Lower lobe of right lung (tissue), 2 donors: ENCODE measurements at places on chromosomes 2 and 18. TPM values are rescaled to one million over a fixed set of nuclear protein-coding genes. Genes with fewer than 3 reads are reported as not detected.

GRCh38 chr2:198517976-198518375, 713.6 kb downstream of the PLCL1 start:
- DNase-seq: no peak

DNA sequence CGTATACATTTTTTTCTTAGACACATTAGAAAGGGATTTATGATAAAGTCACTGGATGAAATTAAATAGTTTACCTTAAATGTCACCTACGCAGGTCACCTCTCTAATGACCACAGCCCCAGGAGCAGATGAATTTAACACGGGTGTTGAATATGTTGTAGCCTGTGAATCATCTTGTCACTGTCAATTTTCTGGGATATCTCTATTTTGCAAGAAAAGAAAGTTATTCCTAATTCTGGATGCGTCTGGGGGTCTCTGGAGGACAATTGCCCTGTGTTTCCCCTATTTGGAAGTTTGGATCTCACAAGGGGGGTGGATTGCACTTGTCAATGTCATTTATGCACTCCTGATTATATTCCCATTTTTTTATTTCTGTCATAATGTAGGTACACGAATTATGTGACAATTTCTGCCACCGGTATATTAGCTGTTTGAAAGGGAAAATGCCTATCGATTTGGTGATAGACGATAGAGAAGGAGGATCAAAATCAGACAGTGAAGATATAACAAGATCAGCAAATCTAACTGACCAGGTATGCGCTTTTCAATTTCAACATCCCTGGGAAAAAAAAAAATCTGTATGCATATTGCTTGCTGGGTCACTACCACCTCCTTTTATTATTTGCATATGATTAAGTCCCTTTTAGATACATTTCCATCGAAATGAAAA, 7.7 kb downstream of the MEIS1 start:
- no peak for DNase-seq

GRCh38 chr2:72949642-72950041, 32.3 kb downstream of the EMX1 start:
- no peak for DNase-seq

NDC80 gene
- 1.1 TPM for total RNA-seq

ZNF2 gene
- total RNA-seq: 4.1 TPM

GRCh38 chr18:56052202-56052601, 464.2 kb upstream of the TCF4 start:
- DNase-seq: no peak

GRCh38 chr18:76399613-76400391, 95.2 kb downstream of the ZNF516 start:
- DNase-seq: no peak

DNA sequence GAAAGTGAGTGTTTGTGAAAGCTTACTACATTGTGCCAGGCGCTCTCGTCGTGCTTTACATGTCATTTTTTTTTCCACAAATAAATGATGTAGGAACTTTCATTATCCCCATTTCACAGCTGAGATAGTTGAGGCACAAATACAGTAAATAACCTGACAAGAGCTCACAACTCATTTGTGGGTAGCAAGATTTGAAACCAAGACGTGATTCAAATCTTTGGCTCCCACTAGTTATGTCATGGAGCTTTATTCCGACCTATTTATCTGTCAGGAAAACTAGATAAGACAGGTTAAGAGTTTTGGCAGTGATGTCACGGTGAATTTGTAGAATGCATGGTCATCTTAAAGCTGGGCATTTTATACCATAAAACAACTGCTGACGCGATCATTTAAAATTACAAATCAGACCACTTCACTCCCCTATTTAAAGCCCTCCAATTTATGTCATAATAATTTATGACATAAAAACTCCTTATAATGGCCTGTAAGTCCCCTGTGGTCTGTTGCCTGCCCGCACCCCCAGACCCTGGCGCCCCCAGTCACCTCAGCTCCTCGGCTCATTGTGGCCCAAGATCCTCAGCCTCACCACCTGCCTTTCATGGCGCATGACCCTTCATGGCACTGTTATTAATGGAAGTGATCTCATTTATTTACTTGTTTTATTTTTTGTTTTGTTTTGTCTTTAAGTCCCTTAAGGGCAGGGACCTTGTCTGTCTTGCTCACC, 678 bp upstream of the ZNF24 start:
- DNase-seq: no peak

DNA sequence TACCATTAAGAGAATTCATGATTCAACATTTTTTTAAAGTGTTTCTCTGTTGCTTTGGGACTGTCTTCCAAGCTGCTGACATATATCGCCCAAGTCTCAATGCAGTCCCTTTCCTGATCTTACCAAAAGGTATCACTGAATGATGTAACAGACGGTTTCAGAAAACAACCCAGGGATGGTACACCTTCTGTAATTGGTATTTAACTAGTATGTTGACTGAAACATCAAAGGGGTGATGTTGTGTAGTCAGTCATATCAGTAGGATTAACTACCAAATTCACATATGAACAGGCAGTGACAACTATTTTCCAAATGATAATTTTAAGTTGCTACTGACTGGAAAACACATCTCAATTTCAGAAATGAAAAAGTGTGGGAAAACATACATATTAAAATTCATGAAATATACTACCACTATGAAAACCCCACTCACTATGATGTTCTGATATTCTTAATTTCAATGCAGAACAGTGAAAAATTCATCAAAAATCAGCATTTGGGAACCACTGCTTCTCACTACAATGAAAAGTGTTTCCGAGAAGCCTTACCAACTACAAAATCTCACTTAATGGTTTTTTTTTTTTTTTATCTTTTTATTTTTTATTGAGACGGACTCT, 59.8 kb downstream of the MEMO1 start:
- DNase-seq: no peak

GRCh38 chr2:157287160-157287559, 29.7 kb downstream of the GALNT5 start:
- no peak for DNase-seq

APOB gene
- 0.53 TPM for total RNA-seq

DNA sequence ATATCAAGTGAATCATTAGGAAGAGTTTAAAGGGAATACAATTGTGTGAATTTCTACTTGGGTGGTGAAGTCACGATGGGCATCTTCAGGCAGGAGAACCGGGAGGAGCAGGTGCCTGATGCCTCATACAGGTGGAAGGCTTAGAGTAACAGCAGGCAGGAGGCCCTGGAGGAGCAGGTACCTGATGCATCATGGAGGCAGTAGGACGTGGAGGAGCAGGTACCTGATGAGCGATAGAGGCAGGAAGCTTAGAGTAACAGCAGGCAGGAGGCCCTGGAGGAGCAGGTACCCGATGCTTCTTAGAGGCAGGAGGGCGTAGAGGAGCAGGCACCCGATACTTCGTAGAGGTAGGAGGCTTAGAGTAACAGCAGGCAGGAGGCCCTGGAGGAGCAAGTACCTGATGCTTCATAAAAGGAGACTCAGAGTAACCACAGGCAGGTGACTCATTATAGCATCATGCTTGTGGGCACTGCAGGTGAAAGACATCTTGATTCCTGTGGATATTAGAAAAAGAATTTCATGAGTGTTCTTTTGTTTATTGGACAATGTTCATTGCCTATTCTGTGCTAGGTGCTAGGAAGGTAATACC, 133.9 kb downstream of the ATP9B start:
- no peak for DNase-seq

CAPN14 gene
- 0.15 TPM for total RNA-seq

DNA sequence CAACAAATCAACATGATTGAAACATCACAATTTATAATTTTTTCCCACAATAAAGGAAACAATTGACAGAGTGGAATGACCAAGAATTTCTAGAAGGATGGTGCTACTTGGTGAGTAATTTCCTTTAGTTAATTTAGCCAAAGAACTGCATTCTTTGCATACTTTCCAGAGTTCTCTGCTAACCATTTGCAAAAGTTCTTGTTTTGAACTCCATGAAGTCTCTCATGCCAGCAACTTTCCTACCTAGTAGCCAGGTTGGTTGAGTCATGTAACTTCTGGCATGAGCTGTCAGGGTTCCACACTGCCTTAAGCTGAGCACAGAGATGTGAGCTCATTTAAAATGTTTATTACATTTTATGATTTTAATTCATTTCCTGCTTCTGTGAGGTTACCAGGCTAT, 539.6 kb downstream of the PID1 start:
- DNase-seq: no peak

LIPG gene
- total RNA-seq: 3.7 TPM

DNA sequence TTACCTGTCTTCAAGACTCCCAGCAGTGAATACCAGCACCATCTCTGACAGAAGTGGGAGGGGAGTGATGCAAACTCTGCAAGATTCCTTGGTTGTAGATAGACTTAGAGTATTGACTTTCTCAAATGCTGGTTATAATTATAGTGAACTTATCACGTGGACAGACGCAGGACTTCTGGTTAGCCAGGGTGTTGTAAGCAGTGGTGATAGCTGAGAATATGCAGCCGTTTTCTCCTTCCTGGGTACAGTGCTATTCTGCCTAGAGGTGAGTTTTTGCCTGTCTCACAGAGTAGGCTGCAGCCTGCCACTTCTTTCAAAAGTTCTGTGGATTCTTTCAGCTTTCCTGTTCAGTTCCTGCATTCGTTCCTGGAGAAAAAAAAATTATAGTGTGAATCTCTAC, 733 bp upstream of the CXCR2 start:
- DNase-seq: no peak

DNA sequence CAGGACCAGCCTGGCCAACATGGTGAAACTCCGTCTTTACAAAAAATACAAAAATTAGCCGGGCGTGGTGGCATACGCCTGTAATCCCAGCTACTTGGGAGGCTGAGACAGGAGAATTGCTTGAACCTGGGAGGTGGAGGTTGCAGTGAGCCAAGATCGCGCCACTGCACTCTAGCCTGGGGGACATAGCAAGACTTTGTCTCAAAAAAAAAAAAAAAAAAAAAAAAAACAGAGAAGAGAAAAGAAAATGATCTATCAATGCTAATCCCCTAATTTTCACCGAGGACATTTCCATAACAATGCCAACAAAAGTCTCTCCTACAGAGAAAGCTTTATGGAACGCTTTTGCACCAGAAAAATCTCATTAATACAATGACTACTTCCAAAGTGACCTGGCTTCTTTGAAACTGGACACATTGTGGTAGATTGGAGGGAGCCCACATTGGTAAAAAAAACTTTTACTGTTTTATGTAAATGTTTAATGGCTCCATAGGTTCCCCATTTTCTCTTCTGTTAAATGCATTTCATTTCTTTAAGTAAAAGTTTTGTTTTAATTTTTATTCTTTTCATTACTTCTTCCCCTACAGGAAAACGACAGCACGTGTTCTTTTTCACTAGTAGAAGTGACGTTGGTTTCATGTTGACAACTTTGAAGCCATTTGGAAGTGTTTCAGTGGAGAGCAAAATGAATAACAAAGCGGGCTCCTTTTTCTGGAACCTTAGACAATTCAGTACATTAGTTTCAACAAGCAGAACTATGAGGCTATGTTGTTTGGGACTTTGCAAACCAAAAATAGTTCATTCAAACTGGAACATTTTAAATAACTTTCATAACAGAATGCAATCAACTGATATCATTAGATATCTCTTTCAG, 888 bp downstream of the FASTKD2 start:
- DNase-seq: no peak

ILKAP gene
- 43.4 TPM for total RNA-seq

GRCh38 chr2:222568865-222569264, 87.0 kb downstream of the FARSB start:
- DNase-seq: no peak

- no peak for DNase-seq
Observed at GRCh38 chr2:174059178-174059883, 94.2 kb upstream of the SP3 start.

GCG gene
- total RNA-seq: not detected

- no peak for DNase-seq
Observed at GRCh38 chr2:201858281-201859184, 52.2 kb downstream of the CDK15 start.

SERPINB3 gene
- total RNA-seq: not detected

GRCh38 chr2:231123362-231123898, 1.4 kb downstream of the HTR2B start:
- DNase-seq: no peak

DNA sequence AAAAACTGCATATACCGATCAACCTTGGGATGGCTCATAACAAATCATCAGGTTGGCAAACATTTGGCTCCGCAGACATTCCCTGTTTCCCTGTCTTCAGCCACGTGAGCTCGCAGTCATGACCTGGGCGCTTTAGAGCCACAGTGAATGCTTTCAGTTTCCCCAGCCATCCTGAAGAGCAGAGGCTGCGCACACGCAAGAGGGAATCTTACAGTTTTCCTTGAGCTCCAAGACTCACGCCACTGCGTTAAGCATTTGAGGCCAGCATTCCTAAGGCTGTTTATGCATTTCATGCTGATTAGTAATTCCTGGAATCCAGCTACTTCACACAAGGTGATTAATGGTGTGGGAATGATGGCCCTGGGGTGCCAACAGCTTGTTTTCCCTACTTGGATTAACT, 95.1 kb downstream of the MTCL1 start:
- no peak for DNase-seq

- DNase-seq: no peak
Observed at GRCh38 chr2:96822786-96823185, 6.7 kb downstream of the CNNM3 start.

POTEF gene
- not detected for total RNA-seq

- no peak for DNase-seq
Observed at GRCh38 chr2:204591225-204591624, 46.0 kb downstream of the PARD3B start.

DNA sequence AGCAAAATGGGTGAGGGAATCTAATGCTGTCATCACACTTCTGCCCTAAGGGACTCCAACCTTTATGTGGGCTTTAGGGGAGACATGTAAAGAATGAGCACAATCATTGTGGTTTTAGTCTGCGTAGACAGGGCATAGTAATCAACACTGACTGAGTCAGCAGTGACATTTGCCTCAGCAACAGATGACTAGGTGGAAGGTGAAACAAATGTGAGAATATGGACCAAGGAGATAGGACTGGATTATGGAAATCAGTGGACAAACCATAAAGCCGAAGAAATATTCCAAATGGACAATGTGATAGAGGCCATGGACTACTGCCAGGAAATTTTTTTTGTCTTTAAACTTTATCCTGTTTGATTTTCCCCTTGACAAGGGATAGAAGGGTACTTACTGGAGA, 83.9 kb downstream of the PDK1 start:
- DNase-seq: no peak

GRCh38 chr2:4539121-4539520, 835.7 kb downstream of the DCDC2C start:
- no peak for DNase-seq

DNA sequence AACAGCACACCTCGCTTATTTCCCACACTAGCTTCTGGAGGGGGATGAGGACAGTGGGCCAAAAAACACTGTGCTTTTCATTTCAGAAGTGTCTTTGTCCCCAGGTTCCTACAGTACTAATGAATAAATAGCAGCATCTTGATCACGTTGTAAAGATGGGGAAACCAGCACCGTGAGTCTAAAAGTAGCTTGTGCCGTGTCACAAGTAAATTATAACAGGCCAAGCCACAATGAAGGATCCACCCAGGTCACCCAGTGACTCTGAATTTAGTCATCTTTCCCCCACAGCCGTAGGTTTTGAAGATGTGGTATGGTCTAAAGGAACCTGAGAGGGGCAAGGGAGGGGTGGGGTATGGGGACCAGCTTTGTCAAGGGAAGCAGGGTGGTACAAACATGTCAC, 8.8 kb downstream of the FZD7 start:
- no peak for DNase-seq

GRCh38 chr18:45359275-45360009, 255.8 kb upstream of the SLC14A2 start:
- DNase-seq: peak; percentile 52
